ENCODE measurements at places on chromosomes 3 and 15.

DNA sequence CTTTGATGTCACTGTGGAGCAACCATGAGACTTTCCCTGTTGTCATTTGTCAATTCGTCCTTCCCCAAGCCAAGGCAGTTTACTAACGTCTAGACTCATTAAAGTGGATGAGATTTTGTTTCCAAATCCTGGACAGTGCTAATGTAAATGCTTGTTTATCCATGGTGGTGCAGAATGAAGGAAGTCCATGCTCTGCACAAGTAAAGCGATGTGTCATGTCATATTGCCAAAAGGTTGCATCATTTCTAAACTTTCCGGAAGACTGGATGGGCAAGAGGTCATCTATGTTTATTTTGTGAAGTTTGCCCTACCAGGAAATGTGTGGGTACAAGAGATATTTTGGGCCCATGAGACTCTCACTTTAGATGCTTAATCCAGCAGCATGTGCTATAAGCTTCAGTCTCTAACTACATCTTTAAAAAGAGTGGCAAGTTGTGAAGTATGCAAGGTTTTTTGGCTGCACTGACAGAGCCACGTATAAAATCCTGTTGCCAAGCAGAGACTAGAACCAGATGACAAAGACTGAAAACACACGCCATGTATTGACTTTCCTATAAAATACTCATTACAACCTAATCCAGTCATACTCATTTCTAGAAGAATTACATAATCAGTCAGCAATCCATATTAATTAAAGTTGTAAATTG, 72.1 kb upstream of the FNDC3B start:
- peak; percentile 30 for DNase-seq

GRCh38 chr3:51708216-51708845, 1.5 kb downstream of the GRM2 start:
- DNase-seq = no peak

GRCh38 chr3:15932348-15933300, 134.8 kb upstream of the ANKRD28 start:
- no peak for DNase-seq

DNA sequence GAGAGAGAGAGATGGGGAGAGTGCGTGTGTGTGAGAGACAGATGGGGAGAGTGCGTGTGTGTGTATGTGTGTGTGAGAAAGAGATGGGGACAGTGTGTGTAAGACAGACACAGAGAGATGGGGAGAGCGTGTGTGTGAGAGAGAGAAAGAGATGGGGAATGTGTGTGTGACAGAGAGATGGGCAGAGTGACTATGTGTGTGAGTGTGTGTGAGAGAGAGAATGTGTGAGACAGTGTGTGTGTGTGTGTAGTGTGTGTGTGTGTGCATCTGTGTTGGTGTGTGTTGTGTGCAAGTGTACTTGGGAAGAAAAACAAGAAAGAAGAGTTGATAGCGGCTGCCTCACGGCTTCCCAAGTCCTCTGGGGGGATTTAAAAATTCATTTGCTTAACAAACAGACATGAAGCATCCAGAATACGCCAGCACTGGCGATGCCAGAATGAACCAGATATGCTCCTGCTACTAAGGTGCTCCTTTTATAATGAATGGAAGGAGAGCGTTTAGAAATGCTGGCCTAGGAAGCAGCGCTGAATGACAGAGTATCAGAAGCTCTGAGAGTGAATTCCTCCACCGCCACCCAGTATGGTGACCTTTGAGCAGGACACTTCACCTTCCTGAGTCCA, 186.1 kb upstream of the TSC22D2 start:
- DNase-seq = no peak

DNA sequence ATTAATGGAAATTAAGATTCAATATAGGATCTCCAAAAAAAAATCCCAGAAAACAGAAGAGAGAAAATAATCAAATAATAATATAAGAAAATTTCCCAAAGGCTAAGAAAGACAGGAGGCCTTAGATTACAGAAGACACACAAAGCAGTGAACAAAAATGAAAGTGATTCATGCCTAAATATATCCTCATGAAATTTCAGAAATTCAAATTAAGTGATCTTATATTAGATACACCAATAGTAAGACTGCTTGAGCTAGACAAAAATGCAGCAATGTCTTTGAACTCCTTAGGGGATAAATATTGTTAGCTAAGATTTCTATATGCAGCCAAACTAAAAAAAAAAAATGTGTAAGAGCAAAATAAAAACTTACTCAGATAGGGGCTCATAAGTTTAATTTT, 44.6 kb upstream of the ARPP21 start:
- no peak for DNase-seq

- DNase-seq = peak; percentile 39
Observed at GRCh38 chr3:159910991-159911663, 77.5 kb upstream of the IL12A start.

GRCh38 chr3:66344391-66344811, 123.6 kb downstream of the SLC25A26 start:
- no peak for DNase-seq

GRCh38 chr3:10772271-10773161, 43.5 kb upstream of the SLC6A11 start:
- no peak for DNase-seq

DNA sequence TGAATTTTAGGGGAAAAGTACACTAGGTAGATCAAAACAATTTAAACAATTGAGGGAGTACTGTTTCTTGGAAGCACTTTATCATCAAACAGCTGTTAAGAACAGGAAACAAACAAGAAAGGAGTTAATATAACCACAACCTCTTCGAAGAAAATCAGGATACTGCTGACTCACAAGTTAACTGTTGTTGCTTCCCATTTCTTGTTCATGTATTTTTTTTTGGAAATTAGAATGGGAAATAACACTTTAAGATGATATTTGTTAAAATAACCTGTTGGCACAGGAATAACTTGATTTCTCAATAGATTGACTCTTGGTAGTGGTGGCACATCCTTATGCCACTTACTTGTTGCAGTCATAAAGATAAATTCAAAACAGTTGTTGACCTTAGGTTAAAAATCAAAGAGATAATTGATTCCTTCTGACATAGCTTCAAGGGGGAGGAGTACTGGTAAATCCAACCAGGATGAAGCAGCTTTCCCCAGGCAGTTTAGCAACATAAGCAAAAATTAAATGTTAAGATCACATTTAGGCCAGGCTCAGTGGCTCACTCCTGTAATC, 3.3 kb downstream of the BNIP2 start:
- peak; percentile 3 for DNase-seq

DNA sequence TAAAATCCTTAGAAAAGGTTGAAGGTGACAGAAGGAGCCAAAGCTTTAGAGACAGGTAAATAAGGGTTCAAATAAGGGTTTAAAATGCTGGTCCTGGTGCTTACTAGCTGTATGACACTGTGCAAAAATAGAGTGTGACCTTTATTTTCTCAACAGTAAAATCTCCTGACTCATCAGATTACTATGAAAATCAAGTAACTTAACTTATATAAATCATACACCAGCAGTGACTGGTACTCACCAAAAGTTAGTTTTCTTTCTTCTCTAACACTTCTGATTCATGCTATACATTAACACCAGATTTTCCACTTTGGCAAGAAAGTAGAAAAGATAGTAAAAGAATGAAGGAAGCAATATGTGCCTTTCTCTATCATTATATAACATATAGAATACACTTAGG, 205.9 kb upstream of the GBE1 start:
- DNase-seq = no peak

GRCh38 chr15:64934023-64934422, 22.3 kb downstream of the ANKDD1A start:
- no peak for DNase-seq

GRCh38 chr15:55151631-55152030, 45.1 kb downstream of the RSL24D1 start:
- DNase-seq = no peak

- DNase-seq = no peak
Observed at GRCh38 chr15:95646484-95647273, 683.8 kb upstream of the NR2F2 start.

DNA sequence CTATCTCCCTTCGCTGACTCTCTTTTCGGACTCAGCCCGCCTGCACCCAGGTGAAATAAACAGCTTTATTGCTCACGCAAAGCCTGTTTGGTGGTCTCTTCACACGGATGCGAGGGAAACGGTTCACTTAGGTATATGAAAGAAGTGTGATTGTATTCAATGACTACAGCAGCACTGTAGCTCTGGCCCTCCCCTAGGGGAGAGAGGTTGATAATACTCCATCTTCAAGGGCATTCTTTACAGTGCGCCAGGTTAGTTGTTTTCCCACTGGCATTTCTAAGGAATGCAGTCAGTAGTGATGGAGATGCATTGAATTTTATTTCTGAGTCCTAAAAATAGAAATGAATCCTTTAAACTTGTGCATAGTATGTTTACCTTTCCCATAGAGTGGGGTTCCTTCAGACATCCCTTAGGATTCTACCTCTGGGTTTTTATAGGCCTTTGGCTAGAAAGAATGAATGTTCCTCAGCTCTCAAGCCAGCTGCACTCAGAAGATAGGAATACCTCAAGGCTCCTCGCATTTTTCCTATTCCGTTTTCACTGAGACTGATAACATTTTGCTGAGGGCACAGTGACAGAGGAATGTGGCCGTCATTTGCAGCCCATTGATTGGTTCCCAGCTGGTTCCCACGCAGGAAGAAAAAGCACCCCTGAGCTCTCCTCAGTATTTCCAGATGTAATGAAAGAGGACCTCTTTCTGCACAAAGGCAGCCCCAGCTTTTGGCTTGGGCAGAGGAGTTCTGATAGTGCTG, 131.8 kb upstream of the C2CD4B start:
- DNase-seq = no peak

DNA sequence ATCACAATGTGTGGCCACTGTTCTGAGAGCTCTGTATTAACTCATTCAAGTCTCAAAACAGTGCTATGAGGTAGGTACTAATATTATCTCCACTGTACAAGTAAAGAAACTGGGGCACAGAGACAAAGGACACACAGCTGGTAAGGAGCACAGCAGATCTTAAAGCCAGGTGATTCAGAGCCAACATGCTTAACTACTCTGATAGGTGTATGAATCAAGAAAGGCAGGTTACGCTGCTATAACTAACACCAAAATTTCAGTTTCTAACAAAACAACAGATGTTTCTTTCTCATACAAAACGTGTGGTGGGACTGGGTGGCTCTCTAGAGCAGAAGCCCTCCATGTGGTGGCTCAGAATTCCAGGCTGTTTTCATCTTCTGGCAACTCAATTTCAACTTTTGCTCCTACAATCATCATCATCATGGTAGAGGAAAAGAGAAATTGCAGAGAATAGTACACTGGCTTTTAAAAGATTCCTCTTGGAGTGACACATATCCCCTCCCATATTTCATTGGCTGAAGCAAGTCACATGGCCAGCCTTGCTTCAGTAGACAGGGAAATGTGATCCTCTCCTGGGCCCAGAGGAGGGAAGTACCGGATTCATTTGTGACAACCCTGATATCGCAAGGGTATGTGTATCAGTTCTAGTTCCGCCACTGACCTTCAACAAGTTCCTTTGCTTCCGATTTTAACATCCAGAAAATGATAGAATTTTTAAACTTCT, 126.2 kb upstream of the PTX3 start:
- DNase-seq = no peak

DNA sequence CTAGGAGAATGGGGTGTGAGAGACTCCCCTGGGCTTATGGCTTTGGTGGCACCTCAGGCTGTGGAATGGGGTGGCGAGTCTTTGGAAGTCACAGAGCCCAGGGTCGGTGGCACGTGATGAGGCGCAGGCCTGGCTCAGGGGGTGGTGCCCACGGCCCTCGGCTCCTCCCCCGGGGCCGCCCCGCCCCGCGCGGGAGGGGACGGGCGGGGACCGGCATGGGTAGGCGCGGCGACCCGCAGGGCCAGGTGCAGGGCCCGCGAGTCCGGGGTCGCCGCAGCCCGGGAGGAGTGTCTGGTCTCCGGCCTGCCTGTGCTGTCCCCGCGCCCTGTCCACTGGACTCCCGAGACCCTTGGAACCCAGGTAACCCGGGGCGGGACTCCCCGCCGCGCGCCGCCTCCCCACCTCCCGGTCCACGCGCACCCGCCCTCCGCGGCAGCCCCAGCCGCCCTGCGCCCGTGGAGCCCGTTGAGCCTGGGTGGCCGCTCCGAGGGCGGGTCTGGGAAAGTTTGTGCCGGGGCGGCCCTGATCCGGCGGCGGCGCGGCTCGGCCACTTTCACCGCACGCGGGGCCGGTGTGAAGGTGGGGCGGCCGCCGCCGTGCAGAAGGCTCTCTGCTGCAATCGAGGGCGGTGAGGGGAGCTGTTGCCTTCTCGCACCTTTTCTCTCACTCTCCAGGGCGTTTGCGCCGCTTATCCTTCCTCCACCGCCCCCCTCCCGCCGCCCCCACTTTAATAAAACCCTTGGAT, at the start of gene PAQR5:
Gene PAQR5, plus strand, starts transcription at position 216 of the 745 bp plus-strand sequence. CDS start 61,169 bp downstream, outside the sequence.
- no peak for DNase-seq

- peak; percentile 44 for DNase-seq
Observed at GRCh38 chr15:90478846-90479481, 50.8 kb upstream of the CRTC3 start.

GRCh38 chr15:68314563-68314962, 37.0 kb downstream of the FEM1B start:
- DNase-seq = no peak

GRCh38 chr3:158737976-158738615, 5.8 kb upstream of the RARRES1 start:
- DNase-seq = no peak

DNA sequence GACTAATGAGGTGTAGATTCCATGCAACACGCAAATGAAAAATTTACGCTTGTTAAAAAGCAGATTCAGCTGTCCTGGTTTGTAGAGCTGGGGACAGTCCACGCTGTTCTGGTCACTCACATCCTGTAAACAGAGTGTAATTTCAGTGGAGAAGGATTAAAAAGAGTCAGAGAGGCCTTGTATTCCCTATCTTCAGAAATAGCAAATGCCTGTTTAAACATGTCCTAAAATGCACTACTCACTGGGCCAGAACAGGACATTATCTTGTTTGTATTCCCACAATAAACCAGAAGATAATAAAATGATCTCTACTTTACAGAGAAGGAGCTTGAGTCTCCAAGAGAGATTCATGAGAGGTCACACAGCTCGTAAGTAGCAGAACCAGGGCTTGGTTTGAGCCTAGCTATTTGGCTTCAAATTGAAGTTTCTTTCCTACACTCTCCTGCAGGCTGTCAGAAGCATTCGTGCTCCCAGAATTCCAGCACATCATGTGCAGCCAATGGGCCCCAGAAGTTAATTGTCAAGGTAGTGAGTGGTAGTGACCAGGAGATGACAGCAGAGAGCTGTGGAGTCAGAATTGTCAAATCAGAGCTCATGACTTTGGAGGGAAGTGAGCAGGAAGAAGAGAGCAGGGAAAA, 242.5 kb downstream of the ATP8B4 start:
- DNase-seq = no peak

GRCh38 chr15:78072080-78072892, 5.2 kb downstream of the TBC1D2B start:
- DNase-seq = peak; percentile 44

DNA sequence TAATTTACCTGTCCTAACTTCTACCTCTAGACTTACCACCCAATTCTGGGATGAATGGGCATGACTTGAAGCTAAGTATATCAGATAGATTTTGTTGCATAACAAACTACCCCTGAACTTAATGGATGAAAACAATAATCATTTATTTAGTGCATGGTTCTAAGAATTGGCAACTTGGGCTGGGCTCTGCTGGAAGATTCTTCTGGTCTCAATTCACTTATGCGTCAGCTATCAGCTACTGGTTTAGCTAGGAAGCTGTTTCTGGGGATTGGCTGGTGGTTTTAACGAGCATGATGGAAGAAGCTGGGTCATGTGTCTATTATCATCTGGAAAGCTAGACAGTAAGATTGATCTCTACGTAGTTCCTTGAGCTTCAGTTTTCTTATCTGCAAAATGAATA, 77.3 kb upstream of the LMCD1 start:
- DNase-seq = no peak
